Left lung (tissue), 14 donors: ENCODE measurements at places on chromosomes 11 and 22. TPM values are rescaled to one million over a fixed set of nuclear protein-coding genes. Genes with fewer than 3 reads are reported as not detected.

DNA sequence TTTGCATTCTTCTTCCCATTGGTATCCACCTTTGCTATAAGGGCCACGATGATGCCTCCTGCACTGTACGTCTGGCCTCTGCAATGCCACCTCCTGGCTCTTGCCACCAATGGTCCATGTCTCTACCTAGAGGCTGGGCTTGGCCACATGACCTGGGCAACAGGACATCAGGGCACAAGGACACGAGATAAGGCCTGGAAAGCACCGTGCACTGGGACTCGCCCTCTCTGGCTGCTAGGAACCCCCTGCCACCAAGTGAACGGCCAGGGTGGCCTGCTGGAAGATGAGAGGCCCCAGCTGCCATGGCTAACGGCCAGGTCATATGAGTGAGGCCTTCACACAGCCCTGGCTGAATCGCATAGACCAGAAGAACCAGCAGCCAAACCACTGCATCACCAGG, 87.4 kb downstream of the TRMU start:
- peaks cover under 1% of the 10 kb centered on the region for H3K27me3 ChIP-seq
- DNase-seq = no peak
- H3K36me3 ChIP-seq = no peaks in the 10 kb centered on the region
- H3K4me3 ChIP-seq = no peak overlapping the region

- H3K36me3 ChIP-seq = no peaks in the 10 kb centered on the region
- H3K4me1 ChIP-seq = no peaks in the 10 kb centered on the region
- no peak overlapping the region for H3K4me3 ChIP-seq
- no peaks in the 10 kb centered on the region for H3K27me3 ChIP-seq
- no peak overlapping the region for H3K27ac ChIP-seq
Measured at GRCh38 chr11:70901951-70902521, 350.3 kb downstream of the SHANK2 start.

DNA sequence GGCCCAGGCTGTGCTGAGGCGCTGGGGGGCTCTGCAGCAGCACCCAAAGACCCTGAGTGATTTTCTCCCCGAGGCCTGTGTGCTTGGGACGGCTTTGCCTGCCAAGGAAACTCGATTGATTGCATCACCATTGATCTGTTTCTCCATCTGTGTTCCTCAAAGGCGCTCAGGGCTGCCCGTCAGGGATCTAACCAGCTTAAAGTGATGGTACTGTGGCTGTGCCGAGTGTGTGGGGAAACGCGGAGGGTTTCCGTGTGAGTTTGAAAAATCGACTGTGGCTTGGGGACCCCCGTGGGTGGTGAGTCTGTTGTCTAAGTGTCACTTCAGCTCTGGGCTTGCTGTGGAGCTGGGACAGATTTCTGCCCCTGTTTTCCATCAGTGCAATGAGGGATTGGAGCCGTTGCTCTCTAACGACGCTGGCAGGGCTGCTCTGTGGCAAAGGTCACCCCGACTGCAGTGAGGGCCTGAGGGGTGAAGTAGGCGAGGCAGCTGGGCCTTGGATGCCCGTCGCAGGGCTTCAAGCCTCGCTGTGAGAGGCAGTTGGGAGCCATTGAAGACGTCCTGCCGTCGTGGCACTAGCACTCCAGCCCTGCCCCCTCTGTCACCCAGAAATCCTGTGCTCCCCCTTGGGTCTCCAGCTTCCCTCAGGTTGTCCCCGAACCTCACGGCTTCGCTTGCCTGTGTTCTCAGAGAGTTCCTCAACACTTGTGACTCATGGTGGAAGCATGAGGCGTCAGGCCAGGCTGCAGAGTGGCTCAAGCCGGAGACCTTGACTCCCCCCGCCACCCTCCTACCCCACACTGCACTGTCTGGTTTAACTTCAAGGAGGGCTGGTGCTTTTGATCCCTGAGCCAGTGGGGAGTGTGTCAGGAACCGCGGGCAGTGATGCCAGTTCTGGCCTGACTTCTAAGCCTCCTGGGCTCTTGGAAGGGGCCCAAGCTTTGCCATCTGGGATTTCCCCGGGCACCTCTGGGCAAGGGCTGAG, 21.8 kb downstream of the CACNA1I start:
- no peaks in the 10 kb centered on the region for H3K36me3 ChIP-seq
- H3K4me3 ChIP-seq = no peak overlapping the region
- H3K4me1 ChIP-seq = no peaks in the 10 kb centered on the region
- DNase-seq = peak; percentile 52
- peaks cover 4% of the 10 kb centered on the region for H3K27me3 ChIP-seq

- no peak for DNase-seq
- no peak overlapping the region for H3K4me3 ChIP-seq
- no peaks in the 10 kb centered on the region for H3K27me3 ChIP-seq
Measured at GRCh38 chr11:46669711-46670139, 30.7 kb downstream of the ARHGAP1 start.

DNA sequence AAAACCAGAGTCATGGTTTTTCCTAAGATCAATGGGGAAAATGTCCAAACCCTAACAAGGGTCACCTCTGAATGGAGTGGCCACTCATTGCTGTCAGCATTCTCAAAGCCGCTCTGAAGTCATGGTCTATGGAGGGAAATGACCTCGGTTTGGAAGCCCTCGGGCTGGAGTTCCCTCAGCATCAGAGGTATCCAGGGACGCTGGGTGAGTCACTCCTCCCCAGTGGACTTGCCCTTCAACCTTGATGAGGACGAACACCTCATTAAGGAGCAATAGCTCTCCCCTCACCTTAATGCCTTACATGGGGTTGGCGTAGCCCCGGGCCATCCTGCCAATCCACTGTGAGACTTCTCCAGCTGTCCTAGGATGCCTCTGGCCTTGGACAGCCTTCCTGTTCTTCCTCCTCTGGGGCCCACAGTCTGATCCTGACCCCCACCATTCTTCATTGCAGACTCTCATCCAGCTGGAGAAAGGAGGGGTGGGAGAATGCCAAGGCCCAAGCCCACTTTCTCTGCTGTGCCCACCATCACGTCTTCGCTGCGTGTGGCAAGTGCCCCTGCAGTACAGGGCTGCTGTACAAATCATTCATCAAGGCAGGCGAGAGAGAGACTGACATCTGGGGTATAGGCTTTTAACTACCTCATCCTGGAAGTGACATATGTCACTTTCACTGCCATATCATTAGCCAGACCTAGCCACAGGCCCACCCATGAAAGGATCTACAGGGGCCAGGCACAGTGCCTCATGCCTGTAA, 25.4 kb upstream of the MYH9 start:
- no peak for DNase-seq
- H3K36me3 ChIP-seq = no peaks in the 10 kb centered on the region
- no peaks in the 10 kb centered on the region for H3K4me1 ChIP-seq
- H3K27ac ChIP-seq = no peak overlapping the region
- no peak overlapping the region for H3K4me3 ChIP-seq

DNA sequence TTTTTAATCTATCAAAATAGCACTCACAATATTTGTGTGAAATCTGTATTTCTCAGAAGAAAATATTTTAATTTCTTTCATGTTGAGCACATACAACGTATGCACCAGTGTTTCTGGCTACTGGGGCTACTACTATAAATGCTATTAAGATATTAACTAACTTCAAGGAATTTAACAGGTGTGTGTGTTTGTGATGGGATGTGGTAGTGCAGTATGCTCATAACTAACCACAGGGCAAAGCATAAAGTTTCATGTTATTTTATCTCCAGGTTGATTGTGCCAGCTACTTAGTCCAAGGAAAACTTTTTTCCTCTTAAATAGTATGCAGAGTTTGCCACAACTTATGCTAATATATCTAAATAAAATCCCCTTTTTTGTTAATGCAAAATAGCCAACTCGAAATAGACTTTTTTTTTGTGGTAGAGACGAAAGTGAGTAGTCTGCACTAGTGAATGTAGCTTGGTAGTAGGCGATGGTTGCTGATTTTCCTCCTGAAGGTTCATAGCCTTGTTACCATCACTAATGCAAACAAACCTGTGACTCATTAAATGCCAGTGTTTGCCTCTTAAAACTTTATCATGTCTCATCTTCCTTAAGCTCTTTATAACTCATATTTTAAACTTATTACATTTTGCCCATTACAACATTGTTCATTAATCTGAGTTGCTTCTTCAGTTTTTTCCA, 565.5 kb upstream of the ANO3 start:
- no peaks in the 10 kb centered on the region for H3K4me1 ChIP-seq
- H3K27me3 ChIP-seq = no peaks in the 10 kb centered on the region
- H3K27ac ChIP-seq = no peak overlapping the region

DNA sequence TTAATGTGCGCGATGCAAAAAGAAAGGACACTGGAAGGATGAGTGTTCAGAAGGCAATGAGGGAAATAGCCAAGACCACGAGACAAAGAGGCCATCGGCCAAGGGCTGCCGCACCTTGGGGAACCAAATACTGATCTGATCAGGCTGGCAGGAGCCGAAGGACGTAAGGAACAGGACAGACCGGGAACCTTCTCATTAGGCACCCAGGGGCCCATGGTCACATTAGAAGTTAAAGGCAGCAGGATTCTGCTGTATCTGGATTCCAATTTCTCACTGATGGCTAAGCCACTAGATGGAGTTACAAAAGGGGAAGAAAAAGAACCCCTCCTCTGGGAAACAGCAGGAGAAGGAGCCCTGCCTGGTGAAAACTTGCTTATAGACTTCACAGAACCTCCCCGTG, 28.8 kb upstream of the CPT1A start:
- no peak for DNase-seq
- no peak overlapping the region for H3K27ac ChIP-seq
- H3K36me3 ChIP-seq = no peaks in the 10 kb centered on the region

Gene MGAT3
- total RNA-seq = 8.8 TPM

Gene OR5A1
- total RNA-seq = not detected

Gene CTNND1
- total RNA-seq = 217 TPM

Gene NOL12
- 16.2 TPM for total RNA-seq
